ENCODE measurements at places on chromosomes 13 and 19. TPM values are rescaled to one million over a fixed set of nuclear protein-coding genes. Genes with fewer than 3 reads are reported as not detected.

The TEX26 gene
- not detected for total RNA-seq

The SGCG gene
- total RNA-seq: not detected

GRCh38 chr19:4952945-4953344 lies 16.0 kb upstream of the KDM4B start:
- no peak for DNase-seq

GRCh38 chr19:4910594-4911281 lies 1.4 kb downstream of the UHRF1 start:
- DNase-seq: peak; percentile 55
